ENCODE measurements at places on chromosomes 11 and 22.
A peak's percentile ranks its signal among the peaks of the same experiment; 100 is the strongest.

GRCh38 chr22:27966168-27967064 lies 47.4 kb upstream of the PITPNB start:
- DNase-seq, result no peak

- no peak for DNase-seq
Observed at GRCh38 chr11:59710136-59710847, 3.4 kb downstream of the OR10V1 start.

- DNase-seq, result no peak
Observed at GRCh38 chr11:129289350-129290040, 86.2 kb upstream of the BARX2 start.

GRCh38 chr11:110465231-110465630 lies 35.5 kb downstream of the FDX1 start:
- DNase-seq, result no peak

- DNase-seq, result no peak
Observed at GRCh38 chr11:69966910-69967483, 111.1 kb upstream of the ANO1 start.

DNA sequence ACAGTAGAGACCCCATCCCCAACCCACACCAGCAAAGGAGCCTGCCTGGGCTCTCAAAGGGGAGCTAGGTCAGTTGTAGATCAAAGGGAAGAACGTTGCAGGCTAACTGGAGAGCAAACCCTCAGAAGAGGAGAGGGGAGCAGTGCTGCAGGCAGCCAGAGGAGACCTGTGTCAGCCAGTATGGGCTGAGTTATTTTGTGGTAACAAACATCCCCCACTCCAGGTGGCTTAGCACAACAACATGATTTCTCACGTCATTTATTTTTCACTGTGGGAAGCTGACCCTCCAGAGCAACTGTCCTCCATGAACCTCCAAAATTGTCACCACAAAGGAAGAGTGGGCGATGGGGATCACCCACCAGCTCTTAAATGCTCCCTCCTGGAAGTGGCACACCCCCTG lies 19.8 kb upstream of the SHANK2 start:
- no peak for DNase-seq

DNA sequence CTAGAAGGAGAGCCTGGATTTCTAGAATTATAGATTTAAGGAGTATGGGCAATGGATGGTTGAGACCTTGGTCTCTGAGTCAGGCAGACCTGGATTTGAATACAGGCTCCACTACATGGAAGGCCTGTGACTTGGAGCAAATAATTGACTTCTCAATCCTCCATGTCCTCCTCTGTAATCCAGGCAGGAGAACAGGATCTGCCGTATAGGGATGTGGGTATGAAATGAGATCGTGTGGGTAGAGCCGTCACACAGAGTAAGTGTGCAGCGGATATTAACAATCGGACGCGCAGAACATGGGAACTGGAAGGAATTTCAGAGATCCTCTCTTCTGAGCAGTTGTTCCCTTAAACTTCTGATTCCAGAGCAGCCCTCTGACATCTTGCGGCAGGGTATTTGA lies 11.5 kb upstream of the TMPRSS13 start:
- DNase-seq, result no peak

GRCh38 chr22:45816776-45817175 lies 145.1 kb downstream of the ATXN10 start:
- no peak for DNase-seq

DNA sequence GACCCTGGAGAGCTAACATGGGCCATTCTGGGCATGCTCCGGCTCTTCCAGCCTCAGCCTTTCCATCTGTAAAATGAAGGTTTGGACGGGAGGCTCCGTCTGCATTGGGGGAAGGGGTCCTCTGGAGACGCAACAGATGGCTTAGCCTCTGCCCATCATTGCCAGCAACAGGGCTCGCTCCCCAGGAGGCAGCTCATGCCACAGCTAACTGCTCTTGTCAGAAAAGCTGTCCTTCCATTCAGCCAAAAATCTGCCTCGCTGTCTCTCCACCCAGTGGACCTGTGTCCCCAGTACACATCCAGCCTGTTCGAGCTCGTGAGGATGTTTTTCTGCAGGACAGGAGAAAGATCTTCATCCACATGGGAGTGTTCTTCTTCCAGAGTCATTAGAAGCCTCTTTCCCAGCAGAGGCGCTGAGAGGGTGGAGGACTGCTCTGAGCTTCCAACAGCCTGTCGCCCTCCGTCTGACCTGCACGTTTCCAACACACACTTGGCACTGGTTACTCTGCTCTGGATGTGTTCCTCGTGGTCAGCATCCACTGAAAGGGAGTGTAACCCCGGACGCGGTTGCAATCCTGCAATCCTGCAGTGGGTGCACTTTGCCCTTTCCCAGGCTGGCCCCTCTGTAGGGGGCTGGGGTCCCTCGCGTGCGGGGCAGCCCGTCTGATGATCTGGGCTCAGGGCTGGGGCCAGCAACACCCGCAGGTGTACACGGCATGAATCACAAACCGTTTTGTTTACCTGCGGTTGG lies 1340.9 kb downstream of the TBC1D22A start:
- no peak for DNase-seq

DNA sequence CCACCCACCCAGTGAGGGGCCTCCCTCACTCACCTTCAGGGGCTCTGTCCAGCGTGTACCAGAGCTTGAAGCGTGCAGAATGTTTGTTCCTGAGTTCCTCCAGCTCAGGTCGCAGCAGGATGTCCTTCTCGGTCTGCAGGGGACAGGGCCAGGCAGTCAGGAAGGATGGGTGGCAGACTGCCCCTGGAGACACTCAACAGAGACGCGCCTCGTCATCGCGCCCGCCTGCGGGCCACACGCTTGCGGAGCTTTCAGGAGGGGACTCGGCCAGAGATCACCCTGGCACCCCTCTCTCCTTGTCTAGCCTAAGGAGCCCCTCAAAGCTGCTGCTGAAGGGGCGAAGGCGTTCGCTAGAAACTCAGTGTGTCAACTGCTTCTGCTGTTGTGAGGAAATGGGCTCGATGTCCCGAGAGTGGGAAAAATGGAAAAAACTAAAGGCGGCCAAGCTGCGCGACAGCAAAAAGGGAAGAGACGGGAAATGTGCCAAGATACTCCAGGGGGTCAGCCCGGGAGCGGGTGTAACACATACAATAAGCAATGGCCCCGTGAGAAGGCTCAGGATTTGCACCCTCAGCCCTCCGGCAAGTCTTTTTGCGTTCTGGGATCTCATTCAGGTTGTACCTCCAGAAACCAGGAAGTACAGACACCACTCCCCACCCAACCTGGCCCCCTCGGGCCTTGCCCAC lies 9.2 kb upstream of the POLDIP3 start:
- no peak for DNase-seq

DNA sequence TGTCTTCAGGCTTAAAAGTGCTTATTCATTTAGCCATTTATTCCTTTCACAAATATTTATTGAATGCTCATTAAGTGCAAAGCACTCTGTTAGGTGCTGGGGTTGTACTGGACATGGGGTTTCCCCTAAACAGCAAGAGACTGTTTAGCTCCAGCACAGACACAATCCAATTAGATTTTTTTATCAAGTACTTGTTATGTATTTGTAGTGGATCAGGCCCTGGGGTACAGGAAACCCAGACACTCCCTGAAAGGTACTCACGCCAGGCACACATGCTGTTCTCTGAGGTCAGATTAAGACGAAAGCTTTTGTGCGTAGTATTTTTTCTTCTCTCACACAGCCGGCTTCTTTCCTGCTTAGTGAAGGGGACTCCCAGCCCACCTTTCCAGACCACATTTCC lies 218.1 kb upstream of the PLET1 start:
- DNase-seq, result no peak

DNA sequence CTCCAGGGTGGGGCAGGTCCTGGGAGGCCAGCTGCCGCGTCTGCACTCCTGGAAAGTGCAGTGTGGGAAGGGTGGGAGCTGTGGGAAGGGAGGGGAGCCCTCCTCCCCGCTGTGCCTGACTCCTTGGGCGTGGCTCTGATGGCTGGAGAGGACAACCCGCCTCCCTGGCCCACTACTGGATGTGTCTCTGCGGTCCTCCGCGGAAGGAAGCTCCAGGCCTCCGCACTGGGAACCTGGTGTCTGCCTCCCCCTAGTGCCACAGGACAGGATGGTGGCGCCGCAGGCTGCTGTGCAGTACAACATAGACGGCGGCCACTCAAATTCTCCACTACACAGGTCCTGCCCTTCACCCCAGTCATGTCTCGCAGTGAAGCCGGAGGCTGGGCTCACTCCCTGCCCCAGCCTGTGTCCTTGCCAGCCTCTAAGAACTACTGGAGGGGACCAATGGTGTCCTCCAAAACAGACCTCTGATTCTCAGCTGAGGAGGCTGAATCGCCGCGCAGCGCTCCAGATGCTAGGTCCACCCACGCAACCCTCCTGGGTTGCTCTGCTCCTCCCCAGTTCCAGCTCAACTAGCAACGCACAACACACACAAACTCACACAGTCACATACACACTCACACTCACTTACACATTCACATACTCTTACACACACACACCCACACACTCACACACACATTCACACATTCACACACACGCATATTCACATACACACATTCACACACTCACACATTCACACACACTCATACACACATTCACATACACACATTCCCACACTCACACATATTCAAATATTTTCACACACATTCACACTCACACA lies 12.4 kb upstream of the DSCAML1 start:
- DNase-seq, result peak; percentile 18

DNA sequence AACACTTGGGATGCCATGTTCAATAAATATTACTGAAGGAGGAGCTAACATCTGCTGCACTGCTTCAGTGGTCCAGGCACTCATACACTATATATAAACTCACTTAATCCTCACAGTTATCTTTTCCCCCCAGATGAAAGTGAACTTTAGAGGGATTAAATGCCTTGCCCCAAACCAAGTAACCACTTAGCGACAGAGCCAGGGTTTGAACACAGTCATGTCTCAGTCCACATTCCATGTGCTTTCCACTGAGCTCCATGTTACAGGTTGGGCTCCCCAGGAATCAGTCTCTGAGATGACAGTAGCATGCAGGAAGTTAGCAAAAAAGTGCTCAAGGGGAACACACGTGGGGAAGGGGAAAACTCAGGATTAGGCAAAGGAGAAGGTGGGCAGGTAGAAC lies 59.3 kb downstream of the ENDOD1 start:
- no peak for DNase-seq

DNA sequence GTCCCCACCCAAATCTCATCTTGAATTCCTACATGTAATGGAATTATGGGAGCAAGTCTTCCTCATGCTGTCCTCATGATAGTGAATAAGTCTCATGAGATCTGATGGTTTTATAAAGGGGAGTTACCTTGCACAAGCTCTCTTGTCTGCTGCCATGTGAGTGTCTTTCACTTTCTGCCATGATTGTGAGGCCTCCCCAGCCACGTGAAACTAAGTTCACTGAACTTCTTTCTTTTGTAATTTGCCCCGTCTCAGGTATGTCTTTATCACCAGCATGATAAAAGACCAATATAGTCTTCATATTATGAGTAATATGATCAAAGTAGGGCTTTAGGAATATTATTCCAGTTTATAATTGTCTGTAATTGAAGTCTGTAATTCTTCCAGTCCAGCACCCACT lies 86.3 kb upstream of the ANO5 start:
- no peak for DNase-seq

- DNase-seq, result peak; percentile 37
Observed at GRCh38 chr11:45105233-45105983, 41.0 kb upstream of the PRDM11 start.

DNA sequence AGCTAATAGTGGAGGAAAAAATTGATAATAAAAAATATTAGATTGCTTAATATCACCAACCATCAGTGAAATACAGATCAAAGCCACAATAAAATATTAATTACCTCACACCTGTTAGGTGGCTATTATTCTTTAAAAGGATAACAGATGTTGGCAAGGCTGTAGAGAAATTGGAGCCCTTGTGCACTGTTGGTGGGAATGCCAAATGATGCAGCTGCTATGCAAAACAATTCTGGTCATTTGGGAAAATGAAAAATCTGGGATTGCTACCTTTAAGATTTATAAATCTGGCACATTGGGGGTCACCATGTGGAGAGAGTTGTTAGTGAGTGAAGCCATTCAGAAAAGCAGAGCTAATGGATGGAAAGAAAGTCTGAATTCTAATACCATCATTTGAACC lies 143.4 kb downstream of the FCHSD2 start:
- no peak for DNase-seq

DNA sequence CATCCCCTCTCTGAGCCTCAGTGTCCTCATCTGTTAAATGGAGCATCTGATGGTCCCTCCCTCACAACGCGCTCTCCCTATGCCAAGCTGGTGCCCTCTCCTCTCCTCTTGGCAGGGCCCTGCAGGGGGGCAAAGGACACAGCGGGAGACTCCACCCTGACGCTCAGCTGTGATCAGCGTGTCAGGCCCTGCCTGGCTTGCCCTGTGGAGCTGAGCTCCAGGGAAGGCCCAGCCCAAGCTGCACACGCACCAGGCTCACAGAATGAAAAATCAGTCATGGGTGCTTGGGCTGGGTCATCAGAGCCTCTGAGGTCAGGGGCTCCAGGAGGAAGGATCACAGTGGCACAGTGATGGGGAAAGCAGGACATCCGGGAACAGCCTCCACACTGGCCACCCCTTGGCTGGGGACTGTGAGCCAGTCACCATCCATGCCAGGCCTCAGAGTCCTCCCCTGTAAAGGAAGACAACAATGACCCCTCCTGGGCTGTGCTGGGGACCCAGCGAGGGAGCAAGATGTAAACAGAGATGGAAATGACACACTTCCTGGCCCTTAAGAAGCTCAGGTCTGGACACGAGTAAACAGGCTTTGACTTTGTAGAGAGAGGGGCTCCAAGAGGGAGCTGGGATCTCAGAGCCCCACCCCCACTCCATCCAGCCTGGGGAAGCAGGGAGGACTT lies 36.6 kb downstream of the RPL3 start:
- no peak for DNase-seq

- peak; percentile 52 for DNase-seq
Observed at GRCh38 chr11:61947486-61948210, 2.5 kb upstream of the BEST1 start.

DNA sequence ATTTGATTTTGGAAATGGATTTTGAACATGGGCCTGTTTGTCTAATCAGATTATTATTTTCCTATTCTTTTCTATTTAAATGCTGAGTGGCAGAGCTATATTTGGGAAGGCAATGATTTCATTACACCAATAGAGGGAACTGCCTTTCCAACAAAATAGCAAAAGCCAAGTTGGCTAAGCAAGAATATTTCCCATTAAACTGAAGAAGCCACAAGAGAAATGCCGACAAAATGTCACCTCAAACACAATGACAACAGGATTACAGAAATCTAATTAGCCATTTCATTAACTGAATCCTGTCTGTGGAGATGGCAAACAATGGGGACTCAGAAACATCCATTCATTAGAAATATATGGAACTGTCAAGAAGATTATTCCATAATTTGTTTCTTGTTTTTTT lies 1593.1 kb upstream of the RAG2 start:
- DNase-seq, result no peak

DNA sequence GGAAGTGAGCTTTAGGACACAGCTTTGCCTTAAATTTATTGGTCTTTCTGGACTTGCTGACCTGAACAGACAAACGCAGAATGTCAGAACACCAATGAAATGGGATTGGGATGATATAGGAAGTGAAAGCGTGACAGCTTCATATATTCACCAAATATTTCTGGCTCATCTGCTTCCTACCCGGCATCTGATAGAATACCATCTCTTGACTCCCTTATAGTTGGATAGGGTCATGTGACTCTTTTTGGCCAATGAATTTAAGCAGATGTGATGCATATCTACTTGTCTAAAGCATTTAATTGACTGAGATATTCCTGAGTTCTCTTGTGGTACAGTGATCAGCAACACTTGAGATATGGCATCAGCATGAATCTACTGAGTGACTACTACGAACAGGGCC lies 2.5 kb upstream of the CAPRIN1 start:
- DNase-seq, result no peak
